Stimulated activated CD4-positive, alpha-beta T cell treated with anti-CD3 and anti-CD28 coated beads, Interleukin-1b, Interleukin-23, amount 100 ng/mL, for 1 hour (primary cell): ENCODE measurements at places on chromosomes 1 and 21.

GRCh38 chr1:200787896-200788387, 49.2 kb downstream of the CAMSAP2 start:
- DNase-seq: no peak

- no peak for DNase-seq
These were observed 32.9 kb downstream of the CLIC6 start for GRCh38 chr21:34701726-34702125.

GRCh38 chr1:8230292-8230621, 87.7 kb upstream of the SLC45A1 start:
- no peak for DNase-seq

- DNase-seq: no peak
These were observed 505 bp downstream of the ENTREP3 start for GRCh38 chr1:155254714-155255242.

DNA sequence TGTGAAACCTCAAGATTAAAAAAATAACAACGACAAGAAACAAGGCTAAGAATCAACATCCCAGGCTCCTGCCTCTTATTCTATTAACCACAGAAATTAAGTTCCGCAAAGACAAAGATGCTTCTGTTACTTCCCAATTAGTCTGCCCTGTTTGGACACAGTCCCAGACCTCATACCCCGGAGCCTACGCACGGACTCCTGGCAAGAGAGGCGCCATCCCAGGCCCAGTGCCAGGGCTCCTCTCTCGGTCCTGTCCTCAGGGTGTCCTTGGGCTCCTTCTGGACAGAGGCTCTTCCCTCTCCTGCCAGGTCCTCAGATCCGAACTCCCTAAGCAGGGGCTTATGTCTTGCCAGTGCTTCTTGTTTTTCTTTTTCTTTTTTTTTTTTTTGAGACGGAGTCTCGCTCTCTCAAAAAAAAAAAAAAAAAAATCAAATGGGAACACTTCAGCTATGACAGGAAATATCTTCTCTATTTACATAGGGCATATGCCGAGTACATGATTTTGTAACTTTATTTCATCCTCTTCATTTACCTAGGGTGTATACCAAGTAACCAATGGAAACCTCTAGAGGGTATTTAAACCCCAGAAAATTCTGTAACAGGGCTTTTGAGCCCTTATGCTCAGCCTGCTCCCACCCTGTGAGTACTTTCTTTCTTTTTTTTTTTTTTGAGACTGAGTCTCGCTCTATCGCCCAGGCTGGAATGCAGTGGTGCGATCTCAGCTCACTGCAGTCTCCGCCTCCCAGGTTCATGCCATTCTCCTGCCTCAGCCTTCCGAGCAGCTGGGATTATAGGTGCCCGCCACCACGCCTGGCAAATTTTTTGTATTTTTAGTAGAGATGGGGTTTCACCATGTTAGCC, 11.7 kb upstream of the ENO1 start:
- DNase-seq: no peak

DNA sequence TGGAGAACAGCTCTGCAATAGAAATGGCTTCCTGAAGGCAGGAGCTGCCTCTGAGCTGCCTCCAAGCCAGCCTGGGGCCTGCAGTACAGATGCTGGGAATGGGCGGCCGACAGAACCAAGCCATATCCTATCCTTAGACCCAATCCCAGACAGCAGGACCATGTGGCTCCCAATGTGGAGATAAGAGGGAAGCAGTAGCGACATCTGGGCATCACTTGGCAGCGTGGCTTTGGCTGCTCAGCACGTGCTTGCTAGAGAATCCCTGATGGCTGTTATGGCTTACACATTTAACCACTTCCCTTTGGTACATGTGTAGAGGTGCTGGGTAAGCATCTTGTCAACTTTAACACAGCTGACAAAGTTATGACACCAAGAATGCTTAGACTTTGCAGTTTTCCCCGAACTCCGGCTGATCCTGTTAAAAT, 87.7 kb downstream of the MAN1C1 start:
- no peak for DNase-seq

GRCh38 chr1:161382214-161383019, 14.7 kb upstream of the CFAP126 start:
- no peak for DNase-seq

- DNase-seq: no peak
These were observed 732 bp downstream of the ABCG1 start for GRCh38 chr21:42219606-42220137.

DNA sequence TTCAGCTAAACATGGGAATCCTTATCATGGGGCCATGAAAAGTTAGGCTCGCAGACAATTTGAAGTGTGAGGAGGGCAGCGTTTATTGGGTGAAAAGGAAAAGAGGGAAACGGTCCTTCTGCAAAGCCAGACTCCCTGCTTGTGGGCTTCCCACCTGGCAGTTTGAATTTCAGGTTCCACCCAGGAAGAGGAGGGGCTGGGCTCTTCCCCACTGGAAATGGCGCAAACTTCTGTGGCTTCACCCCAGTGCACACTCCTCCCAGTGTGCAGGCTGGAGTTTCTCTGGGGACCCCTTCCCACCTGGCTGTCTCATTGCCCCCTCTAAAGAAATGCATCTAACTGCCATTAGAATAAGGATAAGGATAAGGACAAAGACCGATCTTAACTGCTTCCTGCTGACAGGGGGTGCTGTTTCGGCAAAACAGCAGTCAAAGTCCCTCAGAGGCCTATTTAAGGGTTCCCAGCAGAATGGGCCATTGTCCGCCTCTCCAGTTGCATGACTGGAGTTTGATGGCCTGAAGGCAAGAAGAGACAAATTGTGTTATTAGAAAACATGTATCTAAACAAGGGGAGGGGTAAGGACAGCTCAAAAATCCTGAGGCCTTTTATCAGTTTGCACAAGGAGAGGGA, 20.4 kb downstream of the AIM2 start:
- no peak for DNase-seq
